ENCODE measurements at places on chromosomes 3 and 15.

DNA sequence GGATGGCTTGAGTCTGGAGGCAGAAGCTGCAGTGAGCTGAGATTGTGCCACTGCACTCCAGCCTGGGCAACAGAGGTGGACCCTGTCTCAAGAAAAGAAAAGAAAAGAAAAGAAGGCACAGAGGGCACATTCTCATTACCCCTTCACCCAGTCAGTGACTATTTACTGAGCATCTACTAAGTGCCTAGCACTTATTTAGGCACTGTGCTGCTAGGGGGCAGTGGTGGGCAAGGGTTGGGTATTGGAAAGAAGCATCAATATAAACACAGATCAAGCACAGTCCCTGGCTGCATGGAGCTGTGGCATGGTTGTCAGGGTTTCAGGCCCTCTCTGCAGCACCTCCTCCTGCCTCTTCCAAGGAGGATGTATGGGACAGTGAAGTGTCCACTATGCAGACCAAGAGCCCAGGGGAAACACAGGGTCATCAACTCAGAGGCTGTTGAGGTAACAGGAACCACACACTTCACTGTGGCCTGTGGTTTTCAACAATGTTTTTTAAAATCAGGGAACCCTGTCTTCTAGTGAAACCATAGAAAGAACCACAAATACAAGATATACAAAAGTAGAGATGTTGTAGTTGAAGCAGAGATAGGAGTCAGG lies 138.5 kb downstream of the RAB11A start:
- peak; percentile 6 for DNase-seq

DNA sequence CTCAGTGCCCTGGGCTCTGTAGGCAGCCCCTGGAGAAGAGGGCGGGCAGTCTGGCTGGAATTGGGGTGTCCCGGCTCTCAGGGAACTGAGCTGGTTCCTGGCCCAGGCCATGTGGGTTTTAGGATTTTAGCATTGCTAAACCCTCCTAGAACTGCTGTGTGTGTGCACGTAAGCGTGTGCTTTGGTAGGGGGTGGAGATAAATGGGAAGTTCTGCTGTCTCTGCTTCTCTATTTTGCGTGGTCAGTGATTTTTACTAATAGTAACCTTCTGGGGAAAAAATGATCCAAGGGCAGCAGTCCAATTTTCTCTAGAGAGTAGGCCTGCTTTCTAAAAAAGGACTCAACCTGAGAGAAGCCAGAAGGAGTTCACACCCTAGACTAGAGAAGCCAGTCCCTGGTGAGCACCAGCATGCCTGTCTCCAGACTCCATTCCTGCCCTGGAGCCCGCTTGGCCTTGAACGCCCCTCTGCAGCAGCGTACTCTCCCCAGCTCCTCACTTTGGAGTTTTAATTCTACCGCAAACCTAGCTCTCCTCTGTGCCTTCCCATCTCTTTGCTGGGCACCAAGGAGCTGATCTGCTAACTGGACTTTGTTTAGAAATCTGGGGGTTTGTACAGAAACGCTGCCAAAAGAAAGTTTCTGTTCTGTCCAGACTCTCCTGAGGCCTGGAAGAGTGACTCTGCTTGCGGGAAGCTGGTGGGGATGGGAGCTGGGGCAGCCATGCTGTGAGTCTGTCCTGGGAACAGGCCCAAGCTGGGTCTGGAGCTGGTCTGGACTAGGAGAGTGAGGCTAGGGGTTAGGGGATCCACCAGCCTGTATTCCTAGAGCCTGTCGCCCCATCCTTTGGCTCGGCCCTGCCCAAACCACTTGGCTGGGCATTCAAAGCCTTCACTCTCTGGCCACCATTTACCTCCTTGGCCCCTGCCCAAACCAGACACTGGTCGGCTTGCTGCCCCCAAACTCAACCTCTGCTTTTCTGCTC lies 19.7 kb downstream of the CORO2B start:
- no peak for DNase-seq

DNA sequence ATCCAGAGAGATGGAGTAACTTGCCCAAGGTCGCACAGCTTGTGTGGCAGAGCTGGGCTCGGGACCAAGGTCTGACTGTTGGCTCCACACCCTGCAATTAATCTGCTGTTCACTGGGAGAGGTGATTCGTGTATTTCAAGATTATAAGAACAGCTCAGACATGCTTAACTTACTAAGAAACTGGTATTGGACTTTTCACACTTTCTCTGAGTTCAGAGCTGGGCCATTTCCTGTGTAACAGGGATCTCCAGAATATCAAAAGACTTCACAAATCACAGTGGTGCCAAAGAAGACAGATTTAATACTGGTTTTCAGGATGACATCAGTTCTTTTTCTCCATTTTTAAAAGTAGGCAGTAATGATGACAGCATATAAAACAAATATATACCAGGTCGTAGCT lies 156.8 kb upstream of the UBE2E1 start:
- DNase-seq: no peak

GRCh38 chr3:105512061-105512460 lies 145.4 kb downstream of the ALCAM start:
- no peak for DNase-seq

DNA sequence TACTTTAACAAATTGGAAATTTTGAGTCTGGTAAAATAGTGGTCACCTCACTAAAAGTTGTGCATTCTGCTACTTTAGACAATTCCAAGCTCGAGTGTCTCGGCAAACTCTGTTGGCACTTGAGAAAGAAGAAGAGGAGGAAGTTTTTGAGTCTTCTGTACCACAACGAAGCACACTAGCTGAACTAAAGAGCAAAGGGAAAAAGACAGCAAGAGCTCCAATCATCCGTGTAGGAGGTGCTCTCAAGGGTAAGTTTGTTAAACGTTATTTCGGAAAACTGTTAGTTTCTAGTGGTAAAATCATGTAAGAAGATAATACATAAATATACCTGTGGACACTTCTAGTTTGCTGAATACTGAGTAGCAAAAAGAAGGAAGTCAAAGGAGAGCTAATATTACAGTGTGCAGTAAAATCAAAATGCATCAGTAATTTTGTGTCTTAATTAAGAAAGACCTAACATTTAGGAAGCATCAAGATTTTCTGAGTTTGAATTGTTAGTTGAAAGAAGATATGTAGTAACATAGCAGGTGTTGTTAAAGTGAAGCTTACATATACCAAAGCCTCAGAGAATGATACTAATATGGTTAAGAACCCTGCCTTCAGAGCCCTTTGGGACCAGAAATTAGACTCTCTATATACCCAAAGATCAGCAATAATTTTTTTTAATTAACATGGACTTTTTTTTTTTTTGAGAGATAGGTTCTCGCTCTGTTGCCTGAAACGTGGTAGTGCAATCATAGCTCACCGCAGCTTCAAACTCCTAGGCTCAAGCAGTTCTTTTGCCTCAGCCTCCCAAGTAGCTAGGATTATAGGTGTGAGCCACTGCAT lies 23.0 kb downstream of the BUB1B start:
- no peak for DNase-seq

- DNase-seq: no peak
Observed at GRCh38 chr15:68599560-68600071, 20.8 kb downstream of the CORO2B start.

GRCh38 chr15:69991551-69991980 lies 106.2 kb downstream of the TLE3 start:
- DNase-seq: no peak

DNA sequence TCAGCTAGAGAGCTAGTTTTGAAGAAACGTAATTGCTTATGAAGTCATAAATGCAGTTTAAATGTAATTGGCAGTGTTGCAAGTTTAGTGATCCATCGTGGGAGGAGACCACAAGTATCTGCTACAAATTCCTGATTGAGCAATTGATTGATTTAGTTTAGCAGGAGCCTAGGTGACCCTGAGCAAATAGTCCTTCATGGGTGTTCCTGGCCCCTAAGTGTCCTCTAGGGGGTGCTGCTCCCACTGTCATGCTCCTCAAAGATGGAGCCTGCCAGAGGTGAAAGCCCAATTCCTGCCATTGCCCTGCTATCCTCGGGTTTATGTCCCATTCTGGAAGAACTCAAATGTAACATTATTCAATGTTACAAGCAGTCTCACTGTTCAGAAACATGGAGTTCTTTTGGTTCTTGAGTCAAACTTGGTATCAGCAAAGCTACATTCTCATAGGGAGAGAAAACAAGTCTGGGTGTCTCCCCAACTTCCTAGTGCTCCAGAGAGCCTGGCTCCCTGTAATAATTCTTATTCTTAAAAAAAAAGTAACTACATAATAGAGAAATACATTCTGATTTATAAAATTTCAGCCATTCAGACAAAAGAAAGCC lies 29.8 kb upstream of the SENP5 start:
- peak; percentile 80 for DNase-seq

DNA sequence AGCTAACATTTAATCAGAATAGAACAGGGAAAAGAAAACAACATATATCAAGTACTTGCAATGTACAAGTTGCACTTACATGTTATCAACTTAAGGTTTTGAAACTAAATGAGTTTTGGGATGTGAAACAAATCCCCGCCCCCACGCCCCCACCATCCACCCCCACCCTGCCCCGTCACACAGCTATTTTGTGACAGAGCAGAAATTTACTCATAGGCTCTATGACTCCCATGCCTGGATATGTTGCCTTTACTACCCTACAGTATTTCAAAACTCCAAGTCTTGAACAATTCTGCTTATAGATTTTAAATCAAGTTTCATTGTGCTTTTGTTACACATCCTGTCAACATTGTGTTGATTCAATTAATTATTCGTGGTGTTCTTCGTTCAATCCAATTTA lies 18.1 kb upstream of the IL1RAP start:
- DNase-seq: no peak

DNA sequence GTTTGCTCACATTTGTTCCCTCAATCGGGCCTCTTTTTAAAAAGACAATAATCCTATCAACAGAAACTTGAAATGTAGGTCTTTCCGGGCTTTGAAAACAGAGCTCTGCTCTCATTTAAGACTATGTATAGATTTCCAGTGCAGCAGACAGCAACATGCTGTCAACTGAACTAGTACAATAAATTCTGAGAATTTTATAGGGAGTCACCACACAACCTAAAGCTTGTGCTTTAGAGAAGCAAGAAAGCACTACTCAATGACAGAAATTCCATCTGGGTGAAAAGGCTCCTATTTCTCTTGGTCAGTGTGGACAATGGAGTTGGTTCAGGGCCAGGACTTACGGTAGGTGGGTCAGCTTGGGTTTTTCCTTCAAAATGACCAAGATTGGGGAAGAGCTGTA lies 583.5 kb downstream of the ROBO1 start:
- no peak for DNase-seq

GRCh38 chr3:32296251-32297204 lies 58.0 kb downstream of the CMTM8 start:
- DNase-seq: peak; percentile 68

GRCh38 chr3:48595075-48595525 lies at the start of gene COL7A1:
COL7A1 (minus strand) TSS chr3:48595329; CDS start chr3:48595159, 170 bp downstream.
- no peak for DNase-seq

- no peak for DNase-seq
Observed at GRCh38 chr3:20141851-20142250, 44.2 kb downstream of the SGO1 start.

DNA sequence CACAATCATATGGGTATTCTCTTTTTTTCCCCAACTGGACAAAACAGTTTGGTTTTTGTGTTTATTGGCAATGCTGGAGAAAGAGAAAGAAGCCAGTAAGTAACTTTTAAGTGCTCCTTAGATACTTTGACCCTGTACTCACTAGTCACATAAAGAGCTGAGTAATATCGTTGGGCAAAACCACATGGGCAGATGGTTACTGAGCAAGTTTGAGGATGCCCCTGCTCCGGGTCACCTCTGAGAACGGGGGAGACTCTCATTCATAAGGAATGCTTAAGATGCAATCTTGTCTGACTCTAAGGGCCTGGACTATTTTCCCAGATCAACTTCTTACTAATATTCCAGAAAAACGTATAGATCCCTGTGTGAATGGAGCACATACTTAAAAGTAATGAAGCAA lies 106.4 kb upstream of the SLC2A2 start:
- no peak for DNase-seq

DNA sequence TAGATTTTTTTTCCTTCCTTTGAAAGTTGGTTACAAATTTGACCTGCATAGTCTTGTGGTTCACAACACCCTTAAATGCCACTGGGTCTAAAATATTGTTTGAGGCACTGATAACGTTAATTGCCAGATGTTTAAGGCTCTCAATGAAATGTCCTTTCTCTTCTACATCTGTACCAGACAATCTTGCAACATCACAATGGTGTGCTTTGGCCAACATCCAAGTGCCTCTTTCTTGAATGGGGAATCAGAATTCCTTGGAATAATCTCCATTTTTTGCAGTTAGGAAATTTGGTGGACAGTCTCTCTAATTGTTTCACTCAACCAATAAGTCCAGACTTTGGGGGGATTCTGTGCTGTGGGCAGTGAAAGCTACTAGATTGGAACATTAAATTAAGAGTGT lies 26.0 kb upstream of the PEX5L start:
- DNase-seq: no peak

GRCh38 chr3:194294199-194294894 lies 56.8 kb downstream of the CPN2 start:
- peak; percentile 23 for DNase-seq

GRCh38 chr3:159168788-159169187 lies 366.9 kb downstream of the MFSD1 start:
- DNase-seq: no peak

DNA sequence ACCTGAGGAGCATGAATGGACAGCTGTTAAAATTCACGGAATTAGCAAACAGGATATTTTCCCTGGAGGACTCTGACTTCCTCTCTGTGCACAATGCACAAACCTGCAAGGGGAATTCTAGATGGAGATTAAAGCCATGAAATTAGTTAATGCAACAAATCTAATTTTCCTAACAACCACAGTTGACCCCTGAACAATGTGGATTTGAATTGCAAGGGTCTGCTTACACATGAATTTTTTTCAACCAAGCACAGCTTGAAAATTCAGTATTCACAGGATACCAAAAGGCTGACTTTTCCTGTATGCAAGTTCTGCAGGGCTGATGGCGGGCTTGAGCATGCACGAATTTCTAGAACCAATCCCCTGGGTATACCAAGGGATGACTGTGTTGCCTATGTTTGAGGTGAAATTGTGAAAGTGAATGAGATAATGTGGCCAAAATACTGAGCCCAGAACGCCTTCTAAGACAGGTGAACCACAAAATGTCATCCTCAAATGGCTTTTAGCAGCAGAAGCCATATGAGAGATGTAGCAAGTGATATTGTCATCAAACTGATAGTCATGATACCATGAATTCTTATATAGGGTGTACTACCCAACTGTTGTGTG lies 52.5 kb downstream of the COL8A1 start:
- DNase-seq: no peak

DNA sequence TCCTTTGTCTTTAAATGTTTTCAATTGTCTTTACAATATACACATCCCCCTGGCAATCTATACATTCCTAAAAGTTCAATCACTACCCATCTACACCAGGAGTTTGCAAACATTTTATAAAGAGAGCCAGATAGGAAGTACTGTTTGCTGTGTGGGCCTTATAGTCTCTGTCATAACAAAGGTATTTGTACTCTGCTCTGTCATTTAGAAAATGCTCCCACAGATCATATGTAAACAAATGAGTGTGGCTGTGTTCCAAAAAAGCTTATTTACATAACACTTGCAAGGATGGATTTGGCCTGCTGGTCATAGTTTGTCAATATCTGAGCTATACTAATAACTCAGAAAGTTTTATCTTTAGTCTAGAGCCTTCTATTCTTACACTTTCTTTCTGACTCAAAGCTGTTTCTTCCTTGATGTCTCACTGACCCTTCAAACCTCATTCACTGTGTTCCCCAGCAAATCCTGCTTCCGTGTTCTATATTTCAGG lies 511.9 kb downstream of the GBE1 start:
- no peak for DNase-seq

Measured in AML-193 (cell line).